ENCODE measurements at places on chromosomes 5 and 9.

DNA sequence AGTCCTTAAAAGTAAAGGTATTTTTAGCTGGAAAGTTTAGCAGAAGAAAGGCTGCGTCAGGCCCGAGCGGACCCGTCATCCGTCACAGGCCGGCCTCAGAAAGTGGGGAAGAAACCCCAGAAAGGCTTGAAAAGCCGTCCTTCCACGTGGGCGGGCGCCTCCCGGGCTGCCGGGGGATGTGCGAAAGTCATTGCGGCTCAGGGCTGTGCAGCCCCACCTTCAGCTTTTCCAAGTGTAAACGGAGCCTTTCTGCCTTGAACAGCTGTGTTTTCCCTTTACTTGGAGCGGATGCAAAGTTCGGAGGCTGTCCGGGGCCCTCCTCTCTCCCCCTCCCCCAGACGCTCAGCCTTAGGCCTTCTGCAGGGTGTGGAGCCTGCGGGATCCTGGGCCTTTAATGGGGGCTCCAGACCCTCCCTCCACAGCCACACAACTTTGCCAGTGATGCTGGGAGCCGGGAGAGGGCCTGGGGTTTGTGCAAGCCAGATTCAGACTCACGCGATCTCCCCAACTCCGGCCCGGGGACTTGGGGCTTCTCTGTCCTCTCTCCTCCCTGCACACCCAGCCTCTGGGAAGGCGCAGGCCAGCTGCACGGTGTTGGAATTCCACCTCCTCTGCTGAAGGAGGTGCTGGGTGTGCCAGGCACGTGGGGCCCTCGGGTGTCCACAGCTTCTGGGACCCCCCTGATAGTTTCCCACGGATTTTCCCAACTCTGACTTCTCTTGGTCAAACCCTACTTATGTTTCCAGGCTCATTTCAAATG lies 95.5 kb upstream of the RAPGEF1 start:
- DNase-seq, result no peak

- no peak for DNase-seq
These were observed 60.3 kb downstream of the GNA14 start for GRCh38 chr9:77587851-77588250.

- DNase-seq, result no peak
These were observed 20.5 kb downstream of the NEURL1B start for GRCh38 chr5:172661526-172661925.

GRCh38 chr5:113067635-113068344 lies 91.2 kb downstream of the DCP2 start:
- no peak for DNase-seq

DNA sequence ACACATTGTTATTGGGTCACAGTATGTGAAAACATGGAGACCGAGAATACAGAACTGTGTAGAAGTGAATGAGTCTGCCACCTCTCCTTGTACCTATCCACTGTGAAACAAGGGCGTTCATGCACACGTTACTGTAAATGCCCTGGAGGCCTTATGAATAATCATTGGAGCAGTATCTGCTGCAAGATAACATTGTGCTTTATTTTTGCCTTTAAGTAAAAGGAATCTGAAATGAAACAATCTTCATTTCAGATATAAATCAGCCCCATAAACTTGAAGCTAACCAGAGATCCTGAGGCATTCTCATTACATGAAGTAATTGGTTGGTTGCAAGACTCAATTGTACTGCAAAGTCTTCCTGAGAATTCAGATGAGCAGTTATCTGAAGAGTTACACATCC lies 419.6 kb downstream of the KDM4C start:
- no peak for DNase-seq

DNA sequence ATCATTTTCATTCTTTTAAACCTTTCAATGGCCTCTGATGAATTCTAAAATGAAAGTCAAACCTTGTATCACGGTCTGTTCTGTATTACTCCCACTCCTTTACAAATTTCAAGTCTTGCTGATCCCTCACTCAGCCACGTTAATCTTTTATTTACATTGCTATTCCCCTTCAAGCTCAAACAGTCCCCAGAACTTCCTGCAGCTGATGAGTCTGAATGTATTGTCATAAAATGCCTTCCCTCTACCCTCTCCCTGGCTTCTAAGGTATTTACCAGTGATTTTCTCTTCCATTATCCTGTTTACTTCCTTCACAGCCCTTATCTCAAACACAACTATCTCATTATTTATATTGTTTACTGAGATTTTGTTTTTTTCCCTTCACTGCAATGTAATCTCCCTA lies 562.3 kb upstream of the C9orf72 start:
- DNase-seq, result no peak

DNA sequence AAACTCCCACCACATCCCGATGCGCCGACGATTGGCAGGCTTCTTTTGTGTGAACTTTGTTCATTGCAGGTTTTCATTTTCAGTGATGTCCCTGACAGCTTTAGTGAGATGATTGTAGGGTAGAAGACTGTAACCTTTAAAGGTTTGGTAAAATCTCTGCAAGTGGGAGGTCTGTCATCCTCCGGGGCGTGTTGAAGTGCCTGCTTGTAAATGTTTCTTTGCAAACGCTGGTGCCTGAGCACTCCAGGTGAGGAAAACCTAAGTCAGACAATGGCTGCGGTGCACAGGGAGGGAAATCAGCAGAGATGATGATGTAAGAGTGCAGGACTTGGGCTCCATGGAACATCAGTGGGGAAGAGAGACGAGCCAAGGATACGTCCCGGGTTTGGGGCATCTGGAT lies 228.1 kb downstream of the DRD1 start:
- no peak for DNase-seq

DNA sequence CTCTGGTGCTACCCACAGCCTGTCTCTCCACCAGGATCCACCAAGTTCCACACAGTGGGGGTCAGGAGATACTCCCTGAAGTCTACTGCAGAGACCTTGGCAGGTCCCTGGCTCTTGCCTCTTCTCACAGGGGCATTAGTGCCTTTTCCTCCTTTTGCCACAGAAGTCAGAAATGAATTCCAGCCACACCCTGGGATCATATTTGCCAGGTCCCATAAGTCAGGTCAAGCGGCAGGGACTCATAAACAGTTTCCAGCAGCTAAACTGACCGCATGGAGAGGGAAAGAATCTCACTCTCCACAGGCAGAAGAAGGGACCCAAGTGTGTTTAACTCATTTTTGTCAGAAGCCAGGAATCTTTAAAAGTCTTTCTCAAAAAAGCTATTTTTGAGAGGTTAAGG lies 13.3 kb upstream of the IFNK start:
- DNase-seq, result no peak

- no peak for DNase-seq
These were observed 7.7 kb downstream of the PRRC1 start for GRCh38 chr5:127525181-127525580.

DNA sequence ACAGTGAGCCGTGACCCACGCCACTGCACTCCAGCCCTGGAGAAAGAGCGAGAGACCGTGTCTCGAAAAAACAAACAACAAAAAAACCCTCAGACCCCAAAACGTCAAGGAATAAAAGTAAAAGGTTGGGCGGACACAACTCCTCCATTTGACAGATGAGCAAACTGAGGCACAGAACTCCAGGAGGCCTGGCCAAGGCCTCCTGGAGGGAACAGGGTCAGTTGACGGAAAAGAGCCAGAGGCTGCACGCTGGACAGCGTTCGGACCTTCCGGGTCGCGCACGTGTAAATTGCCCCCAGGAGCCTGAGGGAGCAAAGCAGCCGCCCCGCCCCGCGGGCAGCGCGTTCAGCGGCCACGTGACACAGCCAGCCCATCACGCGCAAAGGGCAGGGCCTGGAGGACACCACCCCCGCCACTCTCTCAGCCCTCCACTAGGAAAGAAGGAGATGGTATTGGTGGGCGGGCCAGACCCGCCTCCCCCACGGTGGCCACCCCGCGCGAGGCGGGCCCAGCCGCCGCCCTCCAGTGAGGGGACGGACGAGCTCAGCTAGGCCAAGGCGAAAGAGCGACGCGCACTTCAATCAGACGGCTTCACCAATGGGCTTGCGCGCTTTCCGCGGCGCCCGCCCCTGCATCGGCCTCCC lies 81.5 kb downstream of the PTPDC1 start:
- DNase-seq, result peak; percentile 92

GRCh38 chr9:37798677-37799076 lies 1.9 kb upstream of the DCAF10 start:
- no peak for DNase-seq

DNA sequence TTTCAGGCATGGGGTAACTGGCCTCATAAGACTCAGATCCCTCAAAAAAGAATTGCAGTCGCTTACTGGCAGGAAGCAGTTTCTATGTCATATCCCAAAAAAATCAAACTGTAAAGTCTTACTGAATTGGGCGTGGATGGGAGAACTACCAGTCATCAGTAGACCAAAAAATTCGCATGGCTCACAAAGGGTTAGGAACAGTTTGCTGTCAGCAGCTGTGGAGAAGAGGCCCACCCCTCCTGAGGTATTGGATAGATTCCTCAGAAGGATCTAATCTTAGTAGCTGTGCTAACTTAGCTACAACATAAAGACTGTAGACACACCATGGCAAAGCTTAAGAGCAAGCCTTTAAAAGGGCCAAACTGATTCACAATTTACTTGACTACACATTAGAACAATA lies 478.3 kb upstream of the FTMT start:
- DNase-seq, result no peak

- no peak for DNase-seq
These were observed 560.3 kb upstream of the KLF4 start for GRCh38 chr9:108049671-108050494.

- no peak for DNase-seq
These were observed 182.6 kb upstream of the GLRA1 start for GRCh38 chr5:152107220-152107619.

DNA sequence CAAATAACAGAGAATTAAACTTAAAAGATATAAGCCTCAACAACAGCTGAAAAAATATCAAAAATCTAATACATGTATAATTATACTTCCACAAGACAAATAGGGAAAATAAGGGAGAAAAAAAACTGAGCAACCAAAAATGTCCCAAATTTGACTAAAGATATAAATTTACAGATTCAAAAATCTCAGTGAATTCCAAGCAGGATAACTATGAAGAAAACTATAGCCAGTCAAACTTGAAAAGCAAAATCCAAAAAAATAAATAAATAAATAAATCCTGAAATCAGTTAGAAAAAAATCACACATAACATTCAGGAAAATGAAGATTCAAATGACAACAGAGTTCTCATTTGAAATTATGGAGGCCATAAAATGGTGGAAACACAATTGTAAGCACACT lies 56.7 kb downstream of the AGTPBP1 start:
- no peak for DNase-seq

- no peak for DNase-seq
These were observed 144.7 kb upstream of the MPDZ start for GRCh38 chr9:13424204-13424603.

- no peak for DNase-seq
These were observed 20.3 kb upstream of the NINJ1 start for GRCh38 chr9:93154293-93154903.

GRCh38 chr9:91247278-91247677 lies 114.4 kb downstream of the AUH start:
- DNase-seq, result no peak

DNA sequence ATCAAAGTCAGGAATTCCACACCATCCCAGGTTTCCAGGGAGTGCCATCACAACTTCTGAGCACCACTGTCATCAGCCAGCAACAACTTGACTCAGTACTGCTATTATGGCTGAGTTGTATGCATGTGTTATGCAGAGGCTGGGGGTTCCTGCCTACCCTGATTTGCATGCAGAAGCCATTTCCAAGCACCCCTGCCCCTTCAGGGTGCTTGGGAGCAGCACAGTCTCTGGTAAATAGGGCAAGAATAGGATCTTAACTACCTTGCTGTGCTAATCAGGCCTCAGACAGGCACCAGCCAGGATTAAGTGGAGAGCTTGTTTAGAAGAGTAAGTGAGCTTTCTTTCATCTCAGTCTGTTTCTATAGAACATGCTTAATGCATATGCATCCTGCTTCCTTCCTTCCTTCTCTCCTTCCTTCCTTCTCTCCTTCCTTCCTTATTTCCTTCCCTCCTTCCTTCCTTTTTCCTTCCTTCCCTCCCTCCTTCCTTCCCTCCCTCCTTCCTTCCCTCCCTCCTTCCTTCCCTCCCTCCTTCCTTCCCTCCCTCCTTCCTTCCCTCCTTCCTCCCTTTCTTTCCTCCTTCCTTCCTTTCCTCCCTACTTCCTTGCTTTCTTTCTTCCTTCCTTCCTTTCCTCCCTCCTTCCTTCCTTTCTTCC lies 175.7 kb downstream of the FRMD3 start:
- no peak for DNase-seq

DNA sequence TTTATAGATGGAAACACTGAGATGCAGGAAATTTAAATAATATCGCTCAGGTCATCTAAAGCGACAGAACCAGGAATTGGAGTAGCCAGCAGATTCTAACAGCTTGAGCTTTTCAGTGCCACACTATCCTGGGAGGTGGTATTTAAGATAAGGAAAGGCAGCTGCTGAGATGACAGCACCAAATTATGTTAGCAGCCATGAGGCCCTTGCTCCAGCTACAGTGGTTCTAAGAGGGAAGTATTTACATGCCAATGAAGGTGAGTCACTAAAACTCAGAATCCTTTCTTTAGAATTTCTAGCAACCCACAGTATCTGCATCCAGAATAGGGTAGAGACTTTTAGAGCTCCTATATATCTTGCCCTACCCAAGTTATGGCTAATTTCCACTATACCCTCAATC lies 127.0 kb upstream of the VLDLR start:
- DNase-seq, result no peak

DNA sequence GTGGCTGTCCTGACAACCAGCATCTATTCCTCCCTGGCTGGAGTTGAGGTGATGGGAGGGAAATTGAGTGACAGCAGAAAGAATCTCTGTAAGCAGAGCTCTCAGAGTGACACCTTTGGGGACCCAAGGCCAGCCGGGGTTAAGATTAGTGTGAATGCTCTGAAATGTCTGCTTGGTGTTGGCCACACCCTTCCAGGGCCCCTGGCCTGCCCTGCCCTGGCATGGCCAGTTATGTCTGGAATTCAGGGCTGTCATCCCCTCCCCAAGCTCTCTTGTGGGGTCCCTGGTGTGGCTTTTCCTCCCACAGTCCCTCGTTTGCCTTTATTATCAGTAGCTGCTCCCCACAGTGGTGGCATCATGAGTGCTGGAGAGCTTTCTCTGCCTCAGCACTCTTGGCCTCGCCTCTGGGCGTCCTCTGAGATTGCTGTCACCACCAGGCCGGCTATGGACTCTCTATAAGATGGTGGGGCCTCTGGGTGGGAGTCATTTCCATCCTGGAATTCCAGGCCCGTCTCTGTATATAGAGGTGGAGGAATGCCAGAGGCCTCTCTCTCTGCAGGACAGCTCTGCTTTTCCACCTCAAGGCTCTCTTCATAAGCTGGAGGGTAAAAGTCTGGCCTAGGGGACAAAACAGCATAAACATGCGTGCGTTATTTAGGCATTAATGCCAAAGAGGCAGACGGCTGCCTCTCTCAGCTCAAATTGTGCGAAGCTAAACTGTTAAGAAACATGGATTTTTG lies 3.6 kb downstream of the TMEM252 start:
- no peak for DNase-seq

DNA sequence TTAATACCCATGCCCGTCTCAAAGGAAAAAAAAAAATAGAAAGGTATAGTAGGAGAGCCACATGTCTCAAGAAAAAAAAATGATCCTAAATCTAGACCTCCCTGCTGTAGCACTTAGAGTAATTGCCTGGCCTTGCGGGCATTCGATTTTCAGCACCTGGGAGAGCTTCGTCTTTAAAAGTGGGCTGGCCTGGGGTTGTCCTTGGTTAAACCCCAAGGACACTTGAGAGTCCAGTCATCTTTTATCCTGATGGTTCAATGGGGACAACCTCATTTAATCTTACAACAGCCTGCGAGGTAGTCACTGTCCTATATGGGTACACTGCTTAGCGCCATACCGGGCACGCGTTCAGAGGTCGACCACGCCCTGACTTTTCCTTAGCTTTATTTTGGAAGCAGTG lies 60.1 kb downstream of the MAT2B start:
- DNase-seq, result no peak
